ENCODE measurements at places on chromosomes 2 and 18.

DNA sequence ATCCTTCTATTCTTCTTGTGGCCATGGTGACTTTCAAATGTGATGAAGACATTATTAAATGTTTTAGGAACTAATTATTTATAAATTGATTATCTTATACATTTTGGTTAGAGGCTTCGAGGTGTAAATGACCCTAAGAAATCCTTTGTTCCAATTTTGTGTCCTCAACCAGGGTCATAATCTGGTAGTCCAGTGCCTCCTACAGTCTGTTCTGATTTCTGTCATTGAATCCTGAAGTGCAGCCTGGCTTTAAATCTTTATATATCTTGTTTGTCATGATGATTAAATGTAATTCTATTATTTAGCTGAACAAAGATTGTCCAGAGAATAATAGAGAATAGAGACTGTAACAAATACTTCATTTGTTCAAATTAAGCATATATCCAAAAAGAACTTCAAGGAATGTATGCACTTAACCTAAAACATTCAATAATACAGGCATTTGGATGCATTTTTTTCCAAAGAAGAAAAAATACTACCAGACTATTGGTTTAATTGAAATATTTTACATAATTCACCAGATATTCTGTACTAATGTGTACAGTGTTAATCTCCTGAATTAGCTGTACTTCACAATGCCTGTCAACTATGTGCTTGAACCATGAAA is 89.8 kb downstream of the PRPF40A start:
- DNase-seq = no peak

- DNase-seq = no peak
Measured at GRCh38 chr2:139160836-139161235, 380.6 kb upstream of the NXPH2 start.

DNA sequence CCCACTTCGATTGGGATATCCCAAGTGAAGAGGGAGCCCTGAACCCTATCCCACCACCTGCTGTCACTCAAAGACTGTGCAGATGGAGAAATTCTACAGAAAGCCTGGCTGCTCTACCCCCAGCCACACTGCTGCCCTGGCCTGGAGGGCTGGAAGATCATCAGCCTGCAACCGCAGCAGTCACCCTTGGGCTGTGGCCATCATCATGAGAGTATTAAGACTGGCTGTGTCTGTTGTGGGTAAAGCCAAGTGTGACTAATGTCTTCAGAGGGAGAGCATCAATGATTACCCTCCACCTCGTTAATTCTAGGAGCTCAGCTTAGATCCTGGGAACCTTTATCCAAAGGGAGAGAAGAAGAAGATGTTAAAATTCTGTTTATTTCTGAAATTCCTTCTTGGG is 221.5 kb downstream of the TFCP2L1 start:
- DNase-seq = no peak

GRCh38 chr2:40431600-40431955 is 20.3 kb downstream of the SLC8A1 start:
- no peak for DNase-seq

GRCh38 chr18:11678211-11678610 is 10.9 kb upstream of the GNAL start:
- DNase-seq = no peak

- no peak for DNase-seq
Measured at GRCh38 chr2:96815326-96816126, 542 bp upstream of the CNNM3 start.

- no peak for DNase-seq
Measured at GRCh38 chr2:121099329-121100290, 185.4 kb downstream of the TFCP2L1 start.

DNA sequence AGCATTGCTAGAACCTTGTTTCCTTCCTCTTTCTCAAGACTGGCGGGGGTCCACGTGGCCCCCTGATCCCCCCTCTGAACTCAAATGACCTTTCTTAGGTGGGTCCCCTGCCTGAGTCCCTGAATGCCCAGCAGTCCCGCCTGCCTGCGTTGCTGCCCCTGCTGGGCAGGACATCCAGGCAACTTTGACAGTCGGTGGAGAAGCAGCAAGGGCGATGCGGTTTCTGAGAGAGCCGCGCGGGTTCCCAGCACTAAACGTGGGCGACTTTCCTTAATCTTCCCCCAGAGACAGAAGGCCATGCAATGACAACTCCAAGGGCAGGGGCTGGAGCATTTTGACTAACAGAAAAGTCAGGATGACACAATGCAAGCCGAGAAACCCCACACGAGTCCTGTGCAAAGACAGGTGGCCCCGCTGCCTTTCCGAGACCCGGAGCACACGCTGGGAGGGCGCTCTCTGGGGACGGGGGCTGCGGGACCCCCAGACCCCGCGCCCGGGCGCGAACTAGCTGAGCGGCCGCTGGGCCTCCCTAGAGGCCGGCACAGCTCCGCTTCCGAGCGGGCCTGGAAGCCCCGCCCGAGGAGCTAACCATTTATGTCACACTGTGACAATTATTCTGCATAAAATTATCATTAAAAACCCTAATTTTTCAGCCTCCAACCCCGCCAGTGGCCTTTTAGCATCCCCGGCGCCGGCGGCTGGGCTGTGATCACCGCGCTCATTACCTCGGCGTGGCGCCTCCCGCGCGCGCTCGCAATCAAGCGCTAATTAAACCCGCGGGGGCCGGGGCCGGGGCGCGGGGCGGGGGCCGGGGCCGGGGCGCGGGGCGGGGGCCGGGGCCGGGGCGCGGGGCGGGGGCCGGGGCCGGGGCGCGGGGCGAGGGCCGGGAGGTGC is 27.4 kb downstream of the ASB18 start:
- no peak for DNase-seq

DNA sequence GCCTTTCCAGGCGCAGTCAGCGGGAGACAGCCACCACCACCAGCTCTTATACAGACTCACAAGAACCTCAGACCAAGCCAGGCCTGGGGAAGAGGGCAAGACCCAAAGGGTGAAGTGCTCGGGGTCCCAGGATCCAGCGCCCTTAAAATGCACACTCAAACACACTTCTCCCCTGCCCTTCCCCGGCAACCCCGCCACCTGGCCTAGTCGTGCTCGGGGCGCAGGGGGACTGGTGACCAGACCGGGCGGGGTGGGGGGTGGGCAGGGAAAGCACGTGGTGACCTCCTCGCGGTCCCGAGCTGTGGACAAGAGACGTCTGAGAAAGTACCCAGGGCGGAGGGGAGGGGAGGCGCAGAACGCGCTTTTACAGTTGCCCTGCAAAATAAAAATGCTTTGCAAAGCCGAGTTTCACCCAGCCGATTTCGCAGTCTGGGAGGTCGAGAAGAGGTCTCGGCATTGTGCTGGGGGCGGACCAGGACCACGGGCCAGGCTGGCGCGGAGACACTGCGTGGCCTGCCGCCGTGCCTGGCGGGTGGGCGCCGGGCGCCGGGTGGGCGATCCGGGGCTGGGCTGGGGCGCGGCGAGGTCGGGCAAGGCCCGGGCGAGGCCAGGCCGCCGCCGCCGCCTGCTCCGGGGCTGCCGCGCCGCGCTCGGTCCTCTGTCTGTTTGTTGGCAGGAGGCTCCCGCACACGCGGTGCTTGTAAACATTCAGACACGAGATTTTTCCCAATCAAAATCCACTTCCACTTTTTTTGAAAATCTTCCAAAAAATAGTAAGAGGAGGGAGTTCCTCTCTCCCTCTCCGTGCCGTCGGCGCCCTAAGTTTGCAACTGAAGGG is 2.0 kb downstream of the BCL11A start:
- DNase-seq = no peak

DNA sequence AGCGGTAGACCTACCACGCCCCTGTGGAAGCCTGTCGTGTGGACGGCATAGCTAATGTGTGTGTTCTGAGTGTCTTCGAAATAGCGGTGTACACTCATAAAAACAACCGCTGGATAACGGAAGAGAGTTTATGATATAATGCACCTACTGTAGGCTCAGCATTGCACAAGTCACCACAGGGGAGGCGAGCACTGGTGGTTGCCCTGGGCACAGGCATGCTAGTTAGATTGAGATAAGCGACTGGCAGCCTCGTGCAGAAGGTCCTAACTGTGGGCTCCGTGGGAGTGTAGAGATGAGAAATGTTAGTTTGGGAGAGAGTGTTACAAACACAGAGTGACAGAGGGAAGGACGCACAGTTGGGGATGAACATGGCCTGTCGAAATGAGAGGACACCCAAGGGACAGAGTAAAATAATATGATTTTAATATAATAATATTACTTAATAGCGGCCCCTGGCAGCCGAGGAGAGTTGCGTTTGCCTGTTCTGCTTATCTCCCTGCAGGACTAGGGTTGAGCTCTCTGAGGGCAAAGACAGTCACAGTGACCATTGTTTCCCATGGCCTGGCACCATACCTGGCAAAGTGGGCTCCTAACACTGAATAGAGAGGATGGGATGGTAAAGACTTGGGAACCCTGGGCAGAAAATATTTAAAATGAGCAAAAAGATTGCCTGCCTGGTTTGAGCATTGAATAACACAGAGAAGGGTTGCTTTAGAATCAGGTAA is 204.2 kb downstream of the GBX2 start:
- no peak for DNase-seq

- no peak for DNase-seq
Measured at GRCh38 chr2:198639580-198639979, 818.2 kb downstream of the SATB2 start.

GRCh38 chr18:77107292-77107691 is 25.3 kb downstream of the MBP start:
- no peak for DNase-seq

DNA sequence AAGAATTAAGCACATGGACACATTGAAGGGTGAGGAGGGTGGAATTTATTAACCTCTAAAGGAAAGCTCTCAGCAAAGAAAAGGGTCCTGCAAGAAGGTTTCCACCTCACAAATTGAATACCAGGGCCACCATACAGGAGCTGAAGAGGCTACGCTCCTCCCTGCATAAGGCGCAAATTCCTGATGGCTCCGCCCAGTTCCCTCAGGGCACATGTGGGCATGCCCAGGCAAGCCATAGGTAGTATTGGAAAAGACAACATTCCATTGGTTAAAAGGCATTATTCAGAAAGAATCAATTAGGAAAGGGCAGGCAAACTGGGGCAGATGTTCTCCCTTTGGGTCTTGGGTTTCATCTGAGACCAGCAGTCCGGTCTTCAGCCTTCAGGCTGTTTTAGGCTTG is 161.2 kb downstream of the PTPRM start:
- no peak for DNase-seq

GRCh38 chr2:86580560-86580959 is 17.3 kb upstream of the CHMP3 start:
- no peak for DNase-seq

DNA sequence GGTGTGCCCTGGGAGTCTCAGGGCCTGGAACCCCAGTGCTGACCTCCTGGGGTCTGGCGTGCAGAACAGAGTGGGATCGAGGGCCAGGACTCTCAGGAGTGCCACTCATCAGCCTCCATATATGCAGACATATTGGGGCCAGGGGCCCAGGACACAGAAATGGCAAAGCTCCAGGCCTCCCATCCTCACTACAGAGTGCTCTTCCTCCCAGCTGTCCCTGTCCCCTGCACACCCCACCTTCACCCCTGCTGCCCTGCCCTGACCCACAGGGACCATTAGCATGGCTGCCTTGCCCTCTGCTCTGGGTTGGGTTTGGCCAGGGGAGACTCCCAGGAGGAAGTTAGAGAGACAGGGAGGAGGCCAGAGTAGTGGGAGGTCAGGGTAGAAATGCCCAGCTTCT is 2.8 kb downstream of the TEX51 start:
- no peak for DNase-seq

GRCh38 chr18:36813101-36813775 is 15.6 kb downstream of the TPGS2 start:
- DNase-seq = no peak

- no peak for DNase-seq
Measured at GRCh38 chr2:108148555-108148954, 91.2 kb upstream of the SULT1C3 start.

GRCh38 chr18:9147440-9148202 is 11.0 kb downstream of the ANKRD12 start:
- peak; percentile 28 for DNase-seq

DNA sequence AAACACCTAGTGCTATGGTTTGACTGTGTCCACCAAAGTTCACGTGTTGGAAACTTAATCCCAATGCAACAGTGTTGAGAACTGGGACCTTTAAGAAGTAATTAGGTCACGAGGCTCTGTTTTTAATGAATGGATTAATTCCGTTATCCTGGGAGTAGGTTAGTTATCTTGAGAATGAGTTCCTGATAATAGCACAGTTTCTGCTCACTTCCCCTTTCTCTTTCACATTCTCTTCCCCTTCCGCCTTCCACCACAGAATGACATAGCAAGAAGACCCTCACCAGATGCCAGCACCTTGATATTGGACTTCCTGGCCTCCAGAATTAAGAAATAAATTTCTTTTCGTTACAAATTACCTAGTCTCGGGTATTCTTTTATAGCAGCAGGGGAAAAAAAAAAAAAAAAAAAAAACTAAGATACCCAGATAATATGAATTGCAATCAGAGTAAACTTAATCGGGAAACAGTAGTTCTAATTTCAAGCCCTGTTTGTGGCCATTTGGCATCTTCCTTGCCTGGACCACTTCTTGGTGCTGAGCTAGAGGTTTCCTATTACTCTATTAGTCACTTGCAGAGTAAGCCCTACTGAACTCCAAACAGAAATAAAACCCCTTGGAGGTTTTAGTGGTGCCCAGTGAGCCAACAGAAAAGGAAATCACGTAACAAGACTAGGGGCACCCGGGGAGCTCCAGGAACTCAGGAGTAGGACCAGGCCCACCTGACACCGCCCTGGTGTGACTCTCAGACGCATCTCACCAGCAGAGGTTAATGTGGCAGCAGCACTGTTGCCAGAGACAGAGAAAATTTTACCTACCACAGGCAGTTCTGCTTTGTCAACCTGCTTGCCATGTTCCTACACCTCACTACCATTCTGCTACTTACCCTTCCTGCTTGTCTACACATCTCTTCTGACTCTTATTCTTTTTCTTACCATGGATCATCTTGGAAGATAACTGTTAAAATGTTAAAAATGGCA is 147.6 kb upstream of the CAB39 start:
- no peak for DNase-seq

GRCh38 chr2:23685181-23685580 is 241.7 kb downstream of the ATAD2B start:
- DNase-seq = no peak

GRCh38 chr18:59429608-59430007 is 70.5 kb upstream of the LMAN1 start:
- no peak for DNase-seq

DNA sequence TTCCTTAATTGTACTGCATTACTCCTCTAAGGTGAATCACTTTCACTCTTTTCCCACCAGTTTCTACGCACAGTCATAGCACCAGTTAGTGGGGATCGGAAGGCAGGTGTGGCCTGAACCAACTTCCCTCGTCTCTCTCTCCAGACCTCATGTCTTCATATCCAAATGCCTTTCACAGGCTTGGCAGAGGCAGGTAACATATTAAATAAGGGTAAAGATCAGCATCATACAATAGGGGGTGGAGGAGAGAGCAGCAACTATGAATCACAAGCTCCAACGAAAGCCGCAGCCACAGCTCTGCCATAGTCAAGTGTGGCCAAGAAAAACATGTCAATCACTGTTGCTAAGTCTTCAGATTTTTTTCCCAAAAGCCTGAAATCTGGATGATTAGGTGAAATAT is 40.3 kb downstream of the AP1S3 start:
- no peak for DNase-seq

DNA sequence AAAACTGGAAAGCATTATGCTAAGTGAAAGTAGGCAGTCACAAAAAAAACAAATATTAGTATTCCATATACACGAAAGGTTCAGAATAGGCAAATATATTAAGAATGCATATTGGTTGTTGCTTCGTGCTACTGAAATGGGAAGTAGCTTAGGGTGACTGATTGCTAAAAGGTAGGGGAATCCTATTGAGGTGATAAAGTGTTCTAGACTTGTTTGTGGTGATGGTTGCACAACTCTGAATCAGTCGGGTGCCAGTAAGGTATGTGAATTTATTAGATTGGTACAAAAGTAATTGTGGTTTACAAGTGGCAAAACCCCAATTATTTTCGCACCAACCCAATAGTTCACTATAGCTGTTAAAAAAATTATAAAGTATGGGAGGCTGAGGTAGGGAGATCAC is 20.7 kb downstream of the USP34 start:
- DNase-seq = no peak

Measured in stimulated activated CD4-positive, alpha-beta T cell treated with anti-CD3 and anti-CD28 coated beads, TNF-alpha, amount 100 ng/mL, for 24 hours (primary cell).